Activated CD4-positive, alpha-beta memory T cell treated with anti-CD3 and anti-CD28 coated beads, Interleukin-2, amount 10 ng/mL, durations not matched to agents 7 days and 5 days (primary cell): ENCODE measurements at places on chromosomes 1 and 21.
A peak's percentile ranks its signal among the peaks of the same experiment; 100 is the strongest.

GRCh38 chr1:41727749-41728115 is 191.0 kb downstream of the HIVEP3 start:
- H3K4me1 ChIP-seq, result peaks cover 45% of the 10 kb centered on the region
- peak overlapping the region; percentile 74 for H3K27ac ChIP-seq
- H3K27me3 ChIP-seq, result no peaks in the 10 kb centered on the region
- H3K36me3 ChIP-seq, result no peaks in the 10 kb centered on the region
- no peak for DNase-seq

DNA sequence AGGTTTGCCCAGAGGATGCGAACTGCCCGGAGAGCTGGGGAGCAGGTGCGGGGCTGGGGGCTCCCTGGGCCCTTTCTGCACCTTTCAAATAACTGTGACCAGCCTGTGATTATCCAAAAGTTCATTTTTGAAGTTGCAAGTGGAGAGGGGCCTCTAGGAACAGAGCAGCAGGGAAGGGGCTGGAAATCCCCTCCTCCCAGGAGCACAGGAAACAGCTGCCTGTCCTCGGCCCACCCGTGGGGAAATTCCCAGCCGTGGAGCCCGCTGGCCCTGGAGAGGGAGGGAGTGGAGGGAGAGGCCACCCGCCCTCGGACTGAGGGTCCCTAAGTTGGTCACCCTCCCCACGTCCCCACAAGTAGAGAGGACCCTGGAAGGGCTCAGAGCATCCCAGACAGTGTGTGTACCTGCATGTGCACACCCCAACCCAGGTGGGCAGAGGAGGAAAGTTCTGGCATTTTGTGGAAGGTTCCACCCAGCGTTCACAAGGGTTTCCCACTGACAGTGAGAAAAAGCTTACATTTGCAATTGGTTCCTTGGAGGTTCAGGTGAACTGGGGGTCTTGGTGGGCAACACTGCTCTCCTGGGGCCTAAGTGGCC is 1.2 kb upstream of the TNFRSF4 start:
- H3K4me3 ChIP-seq, result peak overlapping the region; percentile 71
- peaks cover 58% of the 10 kb centered on the region for H3K36me3 ChIP-seq
- no peak for DNase-seq
- H3K4me1 ChIP-seq, result peaks cover 70% of the 10 kb centered on the region
- no peaks in the 10 kb centered on the region for H3K27me3 ChIP-seq
- H3K27ac ChIP-seq, result peak overlapping the region; percentile 99

DNA sequence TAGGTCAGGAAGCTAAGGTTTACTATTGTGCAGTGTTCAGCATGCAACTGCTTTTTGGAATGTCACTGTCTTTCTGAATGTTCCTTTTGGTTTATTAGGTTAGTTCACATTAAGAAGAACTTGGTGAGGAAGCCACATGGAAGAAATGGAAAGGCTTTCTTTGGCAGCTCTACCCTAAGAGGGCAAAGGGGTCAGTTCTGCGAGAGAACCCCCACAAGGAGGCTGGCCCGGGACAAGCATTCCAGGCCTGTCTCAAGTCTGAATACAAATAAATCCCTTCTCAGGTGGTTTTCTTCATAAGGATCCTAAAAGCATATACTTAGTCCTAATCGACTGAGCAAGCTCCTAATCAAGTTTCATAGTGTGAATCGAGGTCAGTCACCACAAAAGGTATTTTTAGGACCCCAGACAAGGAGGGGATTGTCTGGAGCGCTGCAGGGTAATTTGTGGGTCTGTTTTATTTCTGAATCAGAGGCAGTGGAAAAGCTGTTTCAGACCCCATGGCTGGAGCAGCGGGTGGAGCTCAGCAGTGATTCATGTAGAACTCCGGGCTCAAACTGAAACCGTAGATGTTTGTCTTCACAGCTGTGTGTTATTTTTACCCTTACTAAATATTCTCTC is 63.3 kb downstream of the ERG start:
- DNase-seq, result no peak
- no peaks in the 10 kb centered on the region for H3K27me3 ChIP-seq
- H3K27ac ChIP-seq, result no peak overlapping the region
- no peaks in the 10 kb centered on the region for H3K36me3 ChIP-seq
- H3K4me3 ChIP-seq, result no peak overlapping the region
- no peaks in the 10 kb centered on the region for H3K4me1 ChIP-seq

GRCh38 chr1:112267929-112268328 is 128.1 kb upstream of the CTTNBP2NL start:
- DNase-seq, result no peak
- peaks cover 19% of the 10 kb centered on the region for H3K27me3 ChIP-seq
- no peaks in the 10 kb centered on the region for H3K4me1 ChIP-seq
- no peak overlapping the region for H3K4me3 ChIP-seq
- H3K27ac ChIP-seq, result no peak overlapping the region

DNA sequence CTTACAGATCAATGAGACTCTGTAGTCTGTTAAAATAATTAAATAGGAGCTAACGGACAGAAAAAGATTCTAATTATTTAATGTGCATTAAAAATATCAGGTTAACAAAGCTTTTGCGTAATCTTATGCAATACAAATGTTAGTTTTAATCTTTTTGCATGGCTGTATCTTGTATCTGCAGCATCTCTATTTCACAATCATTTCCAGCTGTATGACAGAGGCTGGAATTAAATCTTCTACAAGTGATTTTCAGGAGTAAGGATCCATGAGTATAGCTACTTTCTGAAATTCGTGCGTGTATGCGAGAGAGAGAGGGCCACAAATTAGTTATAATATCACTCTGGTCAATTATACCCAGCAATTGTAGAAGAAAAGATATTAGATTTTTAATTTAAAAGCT is 1446.8 kb downstream of the NCAM2 start:
- no peaks in the 10 kb centered on the region for H3K36me3 ChIP-seq
- H3K27ac ChIP-seq, result no peak overlapping the region
- no peak for DNase-seq
- no peaks in the 10 kb centered on the region for H3K27me3 ChIP-seq
- H3K4me3 ChIP-seq, result no peak overlapping the region
- H3K4me1 ChIP-seq, result no peaks in the 10 kb centered on the region

DNA sequence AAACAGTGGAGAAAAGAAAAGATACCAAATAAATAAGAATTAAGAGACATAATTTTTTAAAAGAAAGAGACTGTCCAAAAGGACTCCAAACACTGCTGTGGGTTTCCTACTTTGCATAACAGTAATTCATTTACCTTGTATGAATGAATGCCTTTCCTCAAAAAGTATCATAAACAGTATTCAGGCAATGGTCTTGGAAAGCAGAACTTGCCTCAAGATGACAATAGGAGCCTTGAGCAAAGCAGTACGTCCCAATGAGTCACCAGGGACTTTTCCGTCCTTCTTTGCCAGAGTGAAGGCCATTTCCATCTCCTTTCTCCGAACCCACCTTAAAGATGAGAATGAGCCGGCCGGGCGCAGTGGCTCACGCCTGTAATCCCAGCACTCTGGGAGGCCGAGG is 186.4 kb downstream of the ZBTB18 start:
- no peak overlapping the region for H3K27ac ChIP-seq
- DNase-seq, result no peak
- H3K4me1 ChIP-seq, result peaks cover 8% of the 10 kb centered on the region
- H3K4me3 ChIP-seq, result no peak overlapping the region
- H3K27me3 ChIP-seq, result no peaks in the 10 kb centered on the region

GRCh38 chr1:42680055-42680454 is 2.2 kb upstream of the YBX1 start:
- DNase-seq, result no peak
- H3K27ac ChIP-seq, result no peak overlapping the region
- peaks cover 34% of the 10 kb centered on the region for H3K36me3 ChIP-seq

GRCh38 chr21:27171707-27172106 is 204.8 kb upstream of the ADAMTS5 start:
- H3K36me3 ChIP-seq, result no peaks in the 10 kb centered on the region
- H3K27me3 ChIP-seq, result no peaks in the 10 kb centered on the region
- H3K4me1 ChIP-seq, result no peaks in the 10 kb centered on the region
- no peak overlapping the region for H3K27ac ChIP-seq
- H3K4me3 ChIP-seq, result no peak overlapping the region
